DMS153 (cell line): ENCODE measurements at places on chromosomes 4 and X.

DNA sequence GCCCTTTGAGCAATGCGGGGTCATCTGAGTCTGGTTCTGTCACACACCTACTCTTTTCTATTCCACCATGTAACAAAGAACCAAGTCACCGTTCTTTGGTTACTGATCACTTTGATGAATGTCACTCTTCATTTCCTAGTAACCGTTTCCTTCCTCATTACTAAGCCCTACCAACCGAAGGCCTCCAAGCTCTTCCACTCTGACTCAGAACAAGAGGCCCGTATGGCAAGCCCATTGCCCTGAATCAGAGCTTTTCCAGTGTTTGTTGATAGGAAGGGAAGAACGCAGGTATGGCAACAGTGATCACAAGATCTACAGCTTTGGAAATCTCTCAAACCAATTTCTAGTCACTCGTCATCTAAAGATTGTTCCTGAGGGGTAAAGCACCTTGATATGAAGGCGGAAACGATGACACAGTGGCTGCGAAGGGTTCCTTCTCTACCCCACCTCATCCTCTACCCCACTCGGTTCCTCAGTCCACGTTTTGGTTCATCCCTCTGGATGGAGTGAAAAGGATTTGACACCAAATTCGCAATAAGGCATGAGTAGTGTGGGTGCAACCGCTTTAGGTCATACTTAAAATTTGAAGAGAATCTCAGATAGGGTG lies 28.0 kb upstream of the CD40LG start:
- DNase-seq: no peak

GRCh38 chr4:173275150-173275549 lies 59.0 kb downstream of the HMGB2 start:
- DNase-seq: no peak

DNA sequence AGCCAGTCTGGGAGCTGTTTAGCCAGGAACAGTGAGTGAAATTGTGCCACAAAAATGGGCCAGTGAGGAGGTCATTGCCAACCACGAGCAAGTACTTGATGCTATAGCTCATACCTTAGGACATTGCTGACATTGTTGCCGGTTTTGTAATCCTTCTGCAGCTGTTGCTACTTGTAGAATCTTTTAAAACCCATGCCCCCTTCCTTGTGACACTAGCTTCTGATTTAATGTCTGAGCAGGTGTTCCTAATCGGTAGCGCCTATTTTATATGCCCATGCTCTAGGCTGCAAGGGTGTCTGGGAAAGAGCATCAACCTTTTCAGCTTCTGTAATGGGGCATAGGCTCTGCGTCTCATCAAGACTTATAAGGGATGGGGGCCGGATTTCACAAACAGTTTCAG lies 2.6 kb downstream of the POLA1 start:
- no peak for DNase-seq

DNA sequence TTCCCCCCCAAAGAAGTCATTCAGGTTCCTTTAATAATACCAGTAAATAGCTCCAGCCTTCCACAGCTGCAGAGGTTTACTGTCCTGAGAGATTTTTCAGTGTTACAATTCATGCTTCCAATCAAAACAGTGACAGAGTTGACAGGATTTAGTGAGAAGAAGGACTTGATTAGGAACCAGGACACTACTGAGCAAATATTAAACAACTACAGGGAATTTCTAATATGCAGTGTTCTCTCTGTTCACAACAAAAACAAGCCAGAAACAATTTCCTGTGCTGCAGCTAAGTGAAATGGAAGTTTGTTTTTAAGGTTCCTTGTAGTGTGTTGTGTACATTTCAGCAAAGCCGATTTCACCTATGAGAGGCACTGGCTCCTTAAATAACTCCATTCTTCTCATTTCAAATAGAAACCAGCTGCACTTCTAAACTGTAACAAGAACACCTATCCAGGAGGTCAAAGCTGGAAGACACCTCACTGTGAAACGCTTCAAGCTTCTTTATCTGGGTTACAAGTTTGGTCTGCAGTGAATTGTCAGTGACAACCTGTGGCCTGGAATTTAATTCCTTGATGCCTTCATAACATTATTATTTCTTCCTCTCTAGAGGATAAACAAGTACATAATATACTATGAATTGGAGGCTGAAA lies 149.3 kb downstream of the RASL11B start:
- DNase-seq: no peak

DNA sequence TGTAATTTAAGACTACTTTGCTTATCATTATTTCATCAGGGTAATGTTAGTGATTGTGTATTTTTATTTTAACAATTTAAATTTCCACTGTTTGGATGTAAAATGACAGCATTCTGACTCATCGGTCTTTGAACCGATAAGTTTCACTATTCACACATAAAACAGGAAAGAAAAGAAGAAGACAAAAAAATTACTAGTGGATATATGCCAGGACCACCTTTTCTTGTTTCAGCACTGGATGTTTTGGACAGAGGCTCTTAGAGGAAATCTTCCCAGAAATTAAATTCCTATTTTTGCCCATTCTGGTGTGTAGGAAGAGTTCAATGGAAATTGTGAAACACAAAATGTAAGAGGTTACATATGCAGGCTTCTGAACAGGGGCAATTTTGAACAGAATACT lies 57.4 kb downstream of the VEGFC start:
- DNase-seq: no peak

DNA sequence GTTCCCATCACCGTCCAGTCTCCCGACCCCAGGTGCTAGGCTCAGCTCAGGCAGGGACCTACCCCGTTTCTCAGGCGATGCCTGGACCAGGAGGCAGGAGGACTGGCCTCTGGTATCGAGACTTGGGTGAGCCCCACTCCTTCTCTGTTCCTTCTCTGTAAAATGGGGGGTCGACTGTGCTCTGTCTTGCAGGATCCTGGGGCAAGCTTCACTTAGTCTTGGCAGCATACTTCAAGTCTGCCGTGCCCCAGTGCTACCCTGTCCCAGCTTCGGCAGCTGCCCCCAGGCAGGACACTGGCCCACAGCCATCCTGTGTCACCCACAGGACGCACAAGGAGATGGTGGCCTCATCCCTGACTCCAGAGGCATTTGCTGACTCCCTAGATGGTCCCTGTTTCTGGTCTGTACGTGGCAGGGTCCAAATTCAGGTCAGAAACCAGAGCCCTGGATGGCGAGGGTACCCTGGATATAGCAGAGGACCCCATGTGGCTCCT lies 7.0 kb upstream of the HAUS7 start:
- DNase-seq: no peak

GRCh38 chr4:105148776-105149175 lies 2.1 kb downstream of the TET2 start:
- no peak for DNase-seq

GRCh38 chrX:64394874-64395567 lies at the start of gene MTMR8:
MTMR8 (minus strand) TSS chrX:64395452; CDS start chrX:64395363, 89 bp downstream.
- DNase-seq: no peak

DNA sequence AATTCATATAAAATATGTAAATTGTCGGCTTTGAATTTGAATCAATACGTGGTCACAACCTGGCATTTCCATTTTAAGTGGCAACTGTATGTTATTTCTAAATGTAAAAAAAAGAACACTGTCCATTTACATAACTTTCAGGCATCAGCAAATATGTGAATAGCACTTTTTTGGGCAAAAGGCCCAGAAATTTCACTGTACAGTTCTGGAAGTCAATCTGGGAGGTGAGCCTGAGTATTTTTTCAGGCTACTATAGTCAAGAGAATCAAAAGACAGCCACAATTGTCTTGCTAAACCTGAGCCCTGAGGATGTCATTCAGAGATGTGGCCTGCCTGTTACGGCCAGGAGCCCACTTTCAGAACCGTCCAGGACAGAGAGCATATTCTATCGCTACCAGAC lies 543.9 kb upstream of the MAGEB2 start:
- no peak for DNase-seq

GRCh38 chr4:103067841-103068547 lies 8.6 kb downstream of the SLC9B2 start:
- no peak for DNase-seq

- DNase-seq: no peak
Observed at GRCh38 chrX:33001107-33001506, 210.2 kb downstream of the DMD start.
